ENCODE measurements at places on chromosomes 7 and 10.

DNA sequence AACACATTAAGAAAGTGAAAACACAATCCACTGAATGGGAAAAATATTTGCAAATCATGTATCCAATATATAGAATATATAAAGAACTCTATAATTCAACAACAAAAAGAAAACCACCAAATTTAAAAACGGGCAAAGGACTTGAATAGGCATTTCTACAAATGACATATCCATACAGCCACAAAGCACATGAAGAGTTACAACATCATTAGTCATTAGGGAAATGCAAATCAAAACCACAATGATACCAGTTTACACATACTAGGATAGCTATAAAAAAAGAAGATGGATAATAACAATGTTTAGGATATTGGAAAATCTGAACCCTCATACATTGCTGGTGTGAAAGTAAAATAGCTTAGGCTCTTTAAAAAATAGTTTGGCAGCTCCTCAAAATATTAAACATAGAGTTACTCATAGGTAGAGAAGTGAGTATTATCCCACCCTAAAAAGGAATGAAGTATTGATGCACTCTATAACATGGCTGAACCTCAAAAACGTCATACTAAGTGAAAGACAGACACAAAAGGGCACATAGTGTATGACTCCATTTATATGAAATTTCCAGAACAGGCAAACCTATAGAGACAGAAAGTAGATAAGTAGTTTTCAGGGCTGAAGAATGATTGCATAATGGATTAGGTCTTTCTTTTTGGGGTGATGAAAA lies 4.5 kb downstream of the ZPBP start:
- no peak for DNase-seq

DNA sequence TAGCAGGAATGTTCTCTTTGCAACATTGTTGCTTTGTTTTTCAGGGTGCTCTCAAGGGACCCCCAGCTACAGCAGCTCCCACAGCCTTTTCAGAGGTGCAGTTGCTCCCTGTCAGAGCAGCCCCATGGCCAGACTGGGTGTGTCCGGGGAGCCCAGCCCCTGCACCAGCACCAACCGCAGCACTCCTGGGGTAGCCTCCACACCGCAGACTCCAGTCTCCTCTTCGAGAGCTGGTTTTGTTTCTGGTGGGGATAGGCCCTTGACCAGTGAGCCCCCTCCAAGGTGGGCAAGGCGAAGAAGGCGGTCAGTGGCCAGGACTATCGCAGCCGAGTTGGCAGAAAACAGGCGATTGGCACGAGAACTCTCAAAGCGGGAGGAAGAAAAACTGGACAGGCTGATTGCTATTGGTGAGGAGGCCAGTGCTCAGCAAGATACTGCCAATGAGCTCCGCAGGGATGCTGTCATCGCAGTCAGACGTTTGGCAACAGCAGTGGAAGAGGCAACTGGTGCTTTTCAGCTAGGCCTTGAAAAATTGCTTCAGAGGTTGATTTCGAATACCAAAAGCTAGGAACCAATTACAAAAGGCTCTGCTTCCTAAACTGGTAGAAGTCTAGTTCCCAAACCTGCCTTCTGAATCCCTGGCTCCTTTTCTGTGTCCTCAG lies 5.4 kb downstream of the HSPA14 start:
- DNase-seq = no peak

DNA sequence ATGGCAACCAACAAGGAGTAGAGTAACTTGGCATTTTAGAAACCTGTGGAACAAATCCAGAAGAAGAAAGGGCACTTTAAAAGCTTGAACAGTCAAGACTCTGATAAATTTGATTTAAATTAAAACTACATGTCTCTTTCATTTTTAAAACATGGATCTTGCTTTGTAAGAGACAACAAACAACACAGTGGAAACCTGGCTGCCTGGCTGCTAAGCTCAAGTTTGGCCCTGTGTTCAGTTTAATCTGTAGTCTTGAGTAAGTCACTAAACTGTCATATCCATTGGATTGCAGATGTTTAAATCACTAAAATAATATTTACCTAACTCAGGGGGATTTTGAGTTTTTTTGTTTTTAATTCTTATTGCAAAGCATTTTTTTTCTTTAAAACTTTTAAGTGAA lies 374.9 kb upstream of the SEMA3D start:
- DNase-seq = no peak

DNA sequence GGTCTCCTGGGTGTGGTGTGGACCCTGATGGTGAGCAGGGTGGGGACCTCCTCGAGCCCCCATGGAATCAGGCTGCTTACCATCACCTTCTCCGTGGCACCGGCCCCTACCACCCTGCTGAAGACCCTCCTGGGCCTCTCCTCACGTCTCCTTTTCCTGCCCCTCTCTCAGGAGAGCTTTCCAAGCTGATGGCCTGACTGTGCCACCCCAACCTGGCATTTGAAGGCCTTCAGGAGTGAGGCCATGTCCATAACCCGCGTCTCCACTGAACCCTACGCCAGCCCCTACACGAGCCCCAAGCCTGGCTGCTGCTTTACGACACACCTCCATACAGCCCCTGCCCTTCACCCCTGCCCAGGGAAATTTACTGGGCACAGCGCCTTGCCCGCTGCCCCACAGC lies 55.4 kb downstream of the ZRANB1 start:
- DNase-seq = no peak
